ENCODE measurements at places on chromosomes 7 and 10.

DNA sequence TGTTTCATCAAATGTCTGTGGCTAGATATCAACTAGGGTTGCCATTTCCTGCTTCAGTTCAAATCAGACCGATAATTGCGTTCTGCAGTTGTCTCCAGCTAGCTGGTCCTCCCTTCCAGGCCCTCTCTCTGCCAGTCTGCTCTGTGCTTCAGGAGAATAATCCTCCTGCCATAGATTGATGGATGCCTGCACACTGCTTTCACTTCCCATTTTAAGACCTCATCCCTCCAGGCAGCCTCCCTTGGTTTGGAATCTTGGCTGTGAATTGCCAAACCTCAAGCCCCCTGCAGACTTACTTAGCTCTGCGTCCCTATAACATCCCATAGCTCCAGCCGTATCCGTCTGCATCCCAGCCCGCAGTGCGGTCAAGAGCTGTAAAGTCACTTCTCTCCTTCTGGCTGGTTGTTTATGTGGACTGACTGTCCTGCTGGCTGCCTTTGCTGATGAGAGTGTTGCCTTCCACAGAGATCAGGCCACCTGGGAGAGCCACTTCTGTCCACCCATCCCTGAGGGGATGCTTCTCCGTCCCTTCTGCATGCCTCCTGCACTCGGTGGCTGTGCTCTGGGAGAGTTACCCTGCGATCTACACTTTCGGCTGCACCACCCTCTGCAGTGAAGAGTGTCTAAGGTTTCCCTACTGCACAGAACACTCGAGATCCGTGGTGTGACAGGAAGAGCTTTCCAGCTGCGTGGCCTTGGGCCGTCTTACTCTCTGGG, 22.4 kb upstream of the KLF6 start:
- no peak for DNase-seq

GRCh38 chr7:155458878-155459699, 1.2 kb downstream of the EN2 start:
- peak; percentile 73 for DNase-seq

DNA sequence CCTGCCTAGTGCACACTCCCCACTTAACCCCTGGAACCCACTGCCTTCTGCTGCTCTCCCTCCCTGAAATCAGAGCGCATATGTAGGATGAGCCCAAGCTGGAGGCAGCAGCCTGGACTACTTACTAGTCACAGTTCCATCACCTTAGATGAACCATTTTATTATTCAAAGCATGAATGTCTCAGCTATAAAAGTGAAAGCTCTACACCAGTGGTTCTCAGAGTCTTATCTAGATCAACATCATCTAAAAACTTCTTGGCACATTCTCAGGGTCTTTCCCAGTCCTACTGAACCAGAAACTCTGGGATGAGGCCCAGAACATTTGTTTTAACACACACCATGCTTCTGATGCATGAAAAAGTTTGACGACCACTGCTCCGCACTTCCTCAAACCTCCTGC, 100.3 kb upstream of the ANK3 start:
- no peak for DNase-seq

DNA sequence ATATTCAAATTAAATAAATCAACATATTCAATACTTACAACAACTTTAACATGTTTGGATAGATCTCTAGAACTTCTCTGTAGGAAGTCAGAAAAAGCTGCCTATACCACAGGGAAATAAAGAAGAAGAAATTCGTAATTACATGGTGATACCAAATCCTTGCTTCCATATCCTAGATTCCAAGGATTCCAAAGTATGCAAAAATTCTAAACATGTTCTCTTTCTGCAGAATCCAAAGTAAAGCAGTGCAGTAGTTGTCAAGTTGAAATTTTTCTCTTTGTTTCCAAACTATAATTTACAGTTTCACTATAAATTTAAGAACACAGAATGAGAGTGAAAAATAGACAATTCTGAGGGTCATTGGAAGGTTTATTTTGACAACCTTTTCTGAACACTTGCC, 233.7 kb upstream of the PTN start:
- DNase-seq: no peak

- no peak for DNase-seq
Observed at GRCh38 chr7:101156866-101157589, 2.8 kb downstream of the AP1S1 start.

- no peak for DNase-seq
Observed at GRCh38 chr7:43876241-43876640, 6.9 kb upstream of the MRPS24 start.

GRCh38 chr7:20214921-20215669, 2.1 kb downstream of the MACC1 start:
- no peak for DNase-seq

Data from pancreas (tissue), 10 donors.